Fibroblast of villous mesenchyme (primary cell): ENCODE measurements at places on chromosomes 2 and 18. TPM values are rescaled to one million over a fixed set of nuclear protein-coding genes. Genes with fewer than 3 reads are reported as not detected.

DNA sequence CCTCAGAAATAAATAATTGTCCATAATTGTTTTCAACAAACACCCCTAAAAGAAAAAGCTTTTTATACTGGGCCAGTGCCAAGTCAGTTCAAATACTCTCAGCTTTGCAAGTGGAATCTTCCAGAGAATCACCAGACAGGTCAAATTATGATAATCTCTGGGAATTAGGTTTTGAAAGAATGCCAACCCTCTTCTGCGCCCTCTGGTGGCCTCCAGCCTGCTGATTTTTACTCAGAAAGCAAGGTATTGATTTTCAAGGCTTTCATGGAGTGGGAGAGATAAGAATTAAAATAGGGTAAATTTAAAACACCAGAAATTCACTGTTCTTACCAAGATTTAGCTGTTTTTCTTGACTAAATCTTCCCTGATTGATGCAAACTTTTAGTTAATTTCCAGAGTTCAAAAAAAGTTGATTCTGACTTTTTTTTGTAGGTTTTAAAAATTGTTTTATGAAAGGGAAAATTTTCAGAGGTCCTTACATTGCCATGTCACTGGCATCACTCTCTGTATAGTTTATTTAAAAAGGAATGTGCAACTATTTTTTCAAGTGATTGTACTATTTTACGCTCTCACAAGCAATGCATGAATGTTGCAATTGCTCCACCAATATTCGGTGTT lies 282.9 kb upstream of the TNP1 start:
- no peak for DNase-seq

GRCh38 chr2:204495381-204495780 lies 49.9 kb upstream of the PARD3B start:
- no peak for DNase-seq

DNA sequence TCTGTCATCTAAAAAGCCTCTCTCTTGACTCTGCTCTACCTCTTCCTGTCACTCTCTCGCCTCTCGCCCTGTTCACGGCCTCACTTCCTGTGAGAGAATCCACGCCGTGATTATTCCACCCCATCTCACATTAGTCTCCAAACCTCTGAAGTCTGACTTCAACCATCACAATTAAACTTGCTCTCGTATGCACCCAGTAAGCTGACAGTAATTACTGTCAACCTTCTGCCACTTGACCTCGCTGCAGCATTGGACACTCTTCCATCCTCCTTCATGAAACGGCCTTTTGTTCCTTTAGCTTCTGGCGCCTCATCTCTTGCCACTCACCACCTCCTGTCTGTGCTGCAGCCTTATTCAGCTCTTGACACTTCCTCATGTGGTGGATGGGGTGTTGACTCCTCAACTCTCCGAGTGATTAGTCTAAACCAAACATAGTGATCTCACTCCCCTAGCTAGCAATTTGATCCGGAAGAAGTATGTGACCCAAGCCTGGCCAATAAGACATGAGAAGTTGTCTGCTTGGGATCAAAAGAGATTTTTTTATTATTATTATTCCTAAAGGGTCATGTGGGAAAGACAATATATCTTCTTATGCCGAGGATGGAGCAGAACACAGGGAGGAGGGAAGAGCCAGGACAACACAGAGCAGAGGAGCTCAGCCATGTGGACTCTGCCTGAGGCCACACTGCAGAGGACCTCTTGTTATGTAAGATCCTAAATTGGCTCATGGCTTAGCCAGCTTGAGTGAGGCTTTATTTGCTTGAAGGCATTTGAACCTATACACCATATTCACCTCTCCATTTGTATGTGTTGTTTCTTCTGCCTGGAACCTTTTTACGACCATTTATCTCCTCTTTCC lies 38.4 kb upstream of the MYO1B start:
- DNase-seq: no peak

DNA sequence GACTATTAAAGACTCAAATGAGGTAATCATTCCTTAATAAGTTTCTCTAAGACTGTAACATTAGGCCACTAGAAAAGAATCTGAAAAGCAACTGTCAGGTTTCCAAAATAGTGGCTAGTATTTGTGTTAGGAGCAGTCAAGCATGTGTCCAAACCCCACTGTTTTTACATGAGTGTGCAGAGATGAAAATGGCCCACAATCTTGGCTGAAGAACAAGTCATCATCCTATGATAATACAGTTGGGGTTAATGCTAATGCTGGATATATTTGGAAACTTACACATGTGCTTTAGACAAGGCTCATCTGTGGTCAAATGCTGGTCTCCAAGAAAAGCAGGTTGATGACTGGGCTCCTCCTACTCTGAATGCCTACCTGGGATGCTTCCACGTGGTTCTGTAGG lies 73.6 kb downstream of the MAIP1 start:
- DNase-seq: no peak

DNA sequence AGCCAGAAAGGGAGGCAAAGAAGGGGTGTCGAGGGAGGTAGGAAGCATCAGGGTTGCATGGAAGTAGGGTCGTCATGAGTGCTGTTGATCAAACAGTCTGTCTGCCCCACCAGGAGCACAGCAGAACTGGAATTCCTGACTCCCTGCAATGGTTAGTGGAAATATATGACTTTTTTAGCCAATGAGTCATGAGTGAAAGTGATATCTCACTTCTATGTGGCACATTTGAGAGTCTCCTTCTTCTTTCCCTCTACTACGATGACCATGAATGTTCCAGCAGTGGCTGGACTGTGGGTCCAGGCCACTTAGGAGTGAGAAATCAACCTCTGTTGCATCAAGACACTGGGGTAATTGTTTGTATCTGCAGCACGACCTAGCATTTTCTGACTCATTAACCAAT lies 199.5 kb downstream of the TTC32 start:
- DNase-seq: no peak

- DNase-seq: no peak
Observed at GRCh38 chr2:9918275-9918674, 33.2 kb upstream of the GRHL1 start.

- DNase-seq: no peak
Observed at GRCh38 chr2:218849721-218850120, 9.9 kb upstream of the WNT6 start.

The PHOSPHO2 gene
- total RNA-seq: 2.6 and 3.5 TPM in 2 replicates

The CHRND gene
- not detected in 2 replicates for total RNA-seq

The PLGLB2 gene
- total RNA-seq: 1.6 and 2.6 TPM in 2 replicates
